ENCODE measurements at places on chromosomes 12 and 14.

DNA sequence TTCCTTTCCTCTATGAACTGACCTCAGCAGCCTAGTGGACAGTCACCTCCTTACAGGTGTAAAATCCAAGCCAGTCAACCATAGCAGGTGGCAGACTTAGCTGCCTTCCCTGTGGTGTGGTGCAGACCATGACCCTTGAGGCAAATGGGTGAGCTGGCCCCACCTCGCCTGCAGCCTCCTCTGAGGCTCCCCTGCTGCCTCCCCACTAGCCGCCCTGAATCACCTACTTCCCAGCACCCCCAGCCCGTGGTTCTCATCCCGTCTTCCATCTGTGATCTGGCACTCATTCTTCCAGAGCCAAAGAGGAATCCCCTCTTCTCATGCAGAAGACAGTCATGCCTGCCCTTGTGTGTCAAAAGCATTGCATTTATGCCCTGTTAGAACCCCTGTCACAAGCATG, 34.4 kb upstream of the TSPAN9 start:
- DNase-seq: no peak

- DNase-seq: no peak
These were observed 203.4 kb downstream of the TMX1 start for GRCh38 chr14:51443195-51444018.

DNA sequence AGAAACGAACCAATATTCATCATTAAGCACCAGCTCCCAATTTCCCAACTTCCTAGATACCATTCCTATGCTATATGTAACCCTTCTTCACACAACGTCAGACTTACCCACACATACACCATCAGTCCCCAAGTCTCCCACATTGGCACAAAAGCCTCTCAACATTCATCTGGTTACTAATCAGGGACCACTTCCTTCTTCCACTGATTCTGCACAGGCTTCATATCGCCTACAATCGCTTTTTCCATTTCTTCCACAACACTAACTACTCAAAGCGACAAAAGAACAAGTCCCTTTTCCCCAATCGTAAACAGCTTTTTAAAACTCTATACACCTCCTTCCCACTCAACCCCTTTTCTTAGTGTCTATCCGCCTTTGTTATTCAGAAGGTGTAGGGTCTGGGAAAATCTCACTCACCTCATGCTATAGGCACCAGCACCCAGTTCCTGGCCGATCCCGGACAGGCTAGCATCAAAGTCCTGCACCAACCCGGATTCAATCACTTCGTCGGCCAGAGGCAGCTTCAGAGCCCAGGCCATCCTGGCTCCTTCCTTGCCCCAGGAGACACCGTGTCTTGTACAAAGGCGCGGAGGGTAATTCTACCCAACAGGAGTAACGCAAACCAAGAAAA, 936 bp downstream of the TFCP2 start:
- DNase-seq: no peak

GRCh38 chr12:84920331-84920730, 7.7 kb upstream of the SLC6A15 start:
- DNase-seq: no peak

DNA sequence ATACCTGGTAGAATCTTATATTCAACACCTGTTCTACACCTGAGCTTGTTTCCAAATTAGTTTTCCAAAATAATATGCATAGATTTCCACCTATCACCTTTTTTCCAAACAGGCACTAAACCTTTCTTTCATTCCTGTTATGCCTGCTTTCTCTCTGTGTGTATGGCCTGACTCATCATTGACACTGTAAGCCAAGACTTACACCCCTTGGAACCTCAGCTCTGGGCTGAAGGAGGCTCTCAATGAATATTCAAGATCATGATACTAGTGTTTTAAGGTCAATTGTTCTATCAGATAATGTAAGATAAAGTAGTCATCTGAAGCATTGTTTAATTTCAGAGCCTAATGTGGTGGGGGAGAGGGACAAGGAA, 1193.3 kb downstream of the FLRT2 start:
- no peak for DNase-seq

DNA sequence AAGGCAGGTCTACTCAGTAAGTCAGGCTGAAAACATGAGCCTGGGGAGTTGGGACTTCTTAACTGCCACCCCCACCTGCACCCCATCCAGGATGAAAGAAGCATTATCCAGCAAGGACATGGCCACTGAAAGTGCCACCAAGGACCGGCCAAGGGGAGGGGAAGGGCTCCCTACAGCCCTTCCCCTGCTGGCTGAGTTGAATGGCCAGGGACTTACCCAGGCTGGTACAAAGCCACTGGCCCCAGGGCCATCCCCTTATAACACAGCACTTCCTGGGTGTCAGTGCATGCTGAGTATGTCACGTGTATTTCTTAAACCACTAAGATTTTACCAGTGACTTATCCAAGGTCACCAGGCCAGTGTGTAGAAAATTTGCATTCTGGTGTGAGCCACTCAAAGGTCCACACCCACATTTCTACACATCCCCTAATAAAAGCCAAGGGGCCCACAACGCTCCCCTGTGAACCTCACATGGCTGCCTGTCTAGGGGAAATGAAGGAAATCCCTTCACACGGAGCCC, 29.3 kb upstream of the ZFP36L1 start:
- peak; percentile 72 for DNase-seq

GRCh38 chr14:99065551-99065950, 206.4 kb downstream of the BCL11B start:
- DNase-seq: no peak

- DNase-seq: no peak
These were observed 268.7 kb upstream of the PDE3A start for GRCh38 chr12:20099395-20100183.

- no peak for DNase-seq
These were observed 622.9 kb downstream of the DIO2 start for GRCh38 chr14:79588398-79588797.

GRCh38 chr14:43308421-43309110, 1198.5 kb downstream of the FSCB start:
- no peak for DNase-seq

GRCh38 chr12:87511371-87511770, 517.8 kb downstream of the C12orf50 start:
- no peak for DNase-seq

GRCh38 chr14:54529811-54530210, 20.1 kb downstream of the CGRRF1 start:
- no peak for DNase-seq

DNA sequence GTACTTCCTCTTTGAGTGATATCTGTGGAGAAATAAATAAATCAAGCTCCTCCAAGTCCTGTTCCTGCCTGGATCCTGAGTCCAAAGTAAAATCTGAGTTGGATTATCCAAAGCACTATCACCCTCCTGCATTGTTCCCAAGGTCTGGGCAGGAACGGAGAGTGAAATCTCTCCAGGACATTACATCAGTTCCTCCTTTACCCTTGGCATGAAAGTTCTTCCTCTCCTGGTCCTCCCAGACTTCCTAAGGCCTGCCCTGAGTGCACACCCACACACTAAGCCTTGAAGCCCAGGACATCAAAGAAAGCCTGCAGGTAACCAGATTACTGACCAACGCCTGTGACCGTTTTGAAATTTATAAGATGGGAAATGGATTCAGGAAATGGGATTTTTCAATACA, 206.8 kb upstream of the BCL2L14 start:
- DNase-seq: no peak

- no peak for DNase-seq
These were observed 267.7 kb downstream of the KCNH5 start for GRCh38 chr14:62777510-62777909.

GRCh38 chr14:105486163-105486973, at the start of gene CRIP1:
Gene CRIP1, plus strand, starts transcription at chr14:105486886. Its CDS starts 374 bp downstream, at chr14:105487260.
- no peak for DNase-seq

- DNase-seq: no peak
These were observed 93.3 kb downstream of the ERGIC2 start for GRCh38 chr12:29287622-29288021.

- no peak for DNase-seq
These were observed 18.5 kb downstream of the EMP1 start for GRCh38 chr12:13215056-13215455.

- no peak for DNase-seq
These were observed 172.5 kb downstream of the GXYLT1 start for GRCh38 chr12:41972196-41972595.

DNA sequence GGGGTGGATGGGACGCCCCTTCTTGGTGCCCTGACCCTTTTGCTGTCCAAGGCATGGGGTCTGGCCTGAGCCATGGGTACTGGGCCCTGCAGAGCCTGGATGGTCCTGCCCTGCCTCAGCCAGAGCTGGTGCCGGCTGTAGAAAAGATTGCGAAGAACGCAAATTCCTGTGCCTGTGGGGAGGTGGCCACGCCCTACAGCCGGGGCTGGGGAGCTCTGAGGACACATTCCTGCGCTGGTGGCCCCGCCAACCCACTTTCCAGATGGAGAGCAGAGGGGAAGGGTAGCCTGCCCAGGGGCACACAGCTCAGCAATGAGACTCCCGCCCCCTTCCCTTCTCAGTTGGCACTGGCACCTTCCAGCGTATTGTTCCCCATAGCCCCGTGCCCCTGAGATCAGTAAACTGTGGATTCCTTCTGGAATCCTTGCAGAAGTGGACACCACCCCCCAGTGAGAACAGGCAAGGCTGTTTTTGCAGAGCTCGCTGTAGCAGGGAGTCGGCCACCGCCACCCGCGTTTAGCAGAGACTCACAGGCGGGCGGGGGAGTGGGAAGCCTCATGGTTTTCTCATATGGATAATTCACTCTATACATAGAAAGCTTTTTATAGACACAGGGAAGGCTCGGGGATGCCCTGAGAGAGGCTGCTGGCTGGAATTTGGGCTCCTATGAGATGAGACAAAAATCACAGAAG, 8.6 kb downstream of the INF2 start:
- no peak for DNase-seq

DNA sequence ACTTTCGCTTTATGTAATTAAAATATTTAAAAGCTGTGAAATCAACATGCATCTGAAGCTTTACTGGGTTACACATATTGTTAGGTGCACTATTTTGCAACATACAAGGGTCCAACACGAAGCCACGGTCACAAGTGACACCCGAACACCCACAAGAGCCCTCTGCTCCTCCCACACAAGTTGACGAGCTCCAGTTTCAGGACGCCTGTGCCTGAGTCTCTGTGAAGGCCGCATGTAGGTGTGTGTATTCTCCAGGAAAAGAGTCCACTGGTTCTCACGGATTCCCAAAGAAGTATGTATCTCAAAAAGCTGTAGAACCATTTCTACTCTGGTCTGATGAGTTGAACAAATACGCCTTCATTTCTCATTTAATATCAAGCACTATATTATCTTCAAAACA, 12.0 kb downstream of the SLC15A4 start:
- no peak for DNase-seq

- no peak for DNase-seq
These were observed 7.3 kb downstream of the STAT6 start for GRCh38 chr12:57103856-57104255.

DNA sequence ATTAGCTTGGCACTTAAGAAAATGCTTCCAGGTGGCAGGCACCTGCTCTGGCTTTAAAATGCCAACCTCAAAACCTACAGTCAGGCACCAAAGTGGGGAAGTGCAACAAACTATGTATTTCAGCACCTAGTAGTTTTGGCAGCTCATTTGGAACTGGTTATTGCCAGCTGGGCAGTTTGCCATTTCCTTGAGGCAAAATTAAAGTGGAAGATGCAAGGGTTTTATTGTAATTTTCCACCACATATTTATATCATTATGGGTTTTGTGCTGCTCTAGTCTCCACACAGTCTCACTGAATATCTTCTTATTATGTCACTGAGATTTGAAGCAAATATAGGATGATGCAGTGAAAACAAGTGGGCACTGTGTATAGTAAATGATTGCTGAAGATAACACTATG, 117.0 kb downstream of the PRKD1 start:
- DNase-seq: no peak

- DNase-seq: no peak
These were observed 713 bp upstream of the FBXL14 start for GRCh38 chr12:1595026-1595561.

GRCh38 chr14:105430565-105430964, 10.9 kb downstream of the MTA1 start:
- DNase-seq: no peak

DNA sequence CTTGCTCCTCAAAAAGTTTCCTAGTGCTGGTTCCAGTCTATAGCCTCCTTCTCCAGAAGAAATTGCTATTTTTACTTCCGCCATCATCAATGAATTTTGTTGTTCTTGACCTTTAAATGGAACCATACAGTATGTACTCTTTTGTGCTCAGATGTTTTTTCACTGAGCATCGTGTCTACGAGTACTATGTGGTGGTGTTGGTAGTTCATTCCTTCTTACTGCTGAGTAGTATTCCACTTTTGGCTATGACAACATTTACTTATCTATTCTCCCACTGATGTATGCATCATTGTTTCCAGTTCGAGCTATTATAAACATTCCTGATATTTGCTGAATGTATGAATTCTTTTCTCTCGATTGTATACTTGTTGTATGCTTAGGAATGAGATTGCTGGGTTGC, 28.6 kb downstream of the SLC2A14 start:
- DNase-seq: no peak

GRCh38 chr14:34424488-34424887, 37.6 kb downstream of the SPTSSA start:
- DNase-seq: no peak

- no peak for DNase-seq
These were observed 1756.8 kb upstream of the SEL1L start for GRCh38 chr14:83290447-83290846.

- DNase-seq: peak; percentile 53
These were observed 37.7 kb downstream of the RIN3 start for GRCh38 chr14:92551044-92551841.

GRCh38 chr14:105841022-105842009, 314.9 kb downstream of the TMEM121 start:
- no peak for DNase-seq

DNA sequence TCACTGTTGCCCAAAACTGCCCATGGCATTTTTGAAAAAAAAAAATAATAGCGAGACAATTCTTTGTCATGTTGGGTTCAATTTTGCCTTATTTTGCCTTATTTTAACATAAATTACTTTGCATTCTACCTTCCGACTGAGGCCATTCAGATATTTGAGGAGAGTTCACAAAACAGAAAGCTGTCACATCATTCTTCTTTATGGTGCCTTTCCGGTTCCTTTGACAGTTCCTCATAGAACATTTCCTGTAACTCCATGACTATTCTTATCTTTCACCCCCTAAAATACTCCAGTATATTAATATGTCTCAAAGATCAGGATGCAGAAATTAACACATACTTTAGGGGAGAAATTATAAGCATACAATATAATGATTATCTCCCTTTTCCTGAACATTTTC, 476.7 kb downstream of the NOVA1 start:
- no peak for DNase-seq

DNA sequence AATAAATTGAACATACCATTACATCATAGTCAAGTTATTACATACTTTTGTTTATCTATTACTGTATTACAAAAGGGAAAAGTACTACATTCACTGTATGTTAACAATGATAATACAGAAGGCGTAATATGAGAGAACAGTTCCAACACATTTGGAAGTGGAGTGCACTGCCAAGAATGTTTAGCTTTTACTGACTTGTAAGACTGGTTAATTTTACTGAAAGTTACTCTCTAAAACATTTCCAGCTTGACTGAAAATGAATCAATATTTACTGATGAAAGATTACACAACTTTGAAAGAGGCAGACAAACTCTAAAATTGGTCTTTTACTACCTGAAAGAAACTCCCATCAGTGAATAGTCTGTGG, 728.5 kb downstream of the FSCB start:
- DNase-seq: no peak
